ENCODE measurements at places on chromosomes 2 and 18. TPM values are rescaled to one million over a fixed set of nuclear protein-coding genes. Genes with fewer than 3 reads are reported as not detected.

The CFC1 gene
- total RNA-seq, result 0.62 TPM

The TEKT4 gene
- not detected for total RNA-seq

- no peak for DNase-seq
Observed at GRCh38 chr2:181859803-181860202, 31.7 kb upstream of the ITPRID2 start.

- DNase-seq, result no peak
Observed at GRCh38 chr2:145799595-145800108, 1279.7 kb upstream of the ZEB2 start.

GRCh38 chr18:59577386-59577655 is 119.9 kb downstream of the CCBE1 start:
- DNase-seq, result no peak

DNA sequence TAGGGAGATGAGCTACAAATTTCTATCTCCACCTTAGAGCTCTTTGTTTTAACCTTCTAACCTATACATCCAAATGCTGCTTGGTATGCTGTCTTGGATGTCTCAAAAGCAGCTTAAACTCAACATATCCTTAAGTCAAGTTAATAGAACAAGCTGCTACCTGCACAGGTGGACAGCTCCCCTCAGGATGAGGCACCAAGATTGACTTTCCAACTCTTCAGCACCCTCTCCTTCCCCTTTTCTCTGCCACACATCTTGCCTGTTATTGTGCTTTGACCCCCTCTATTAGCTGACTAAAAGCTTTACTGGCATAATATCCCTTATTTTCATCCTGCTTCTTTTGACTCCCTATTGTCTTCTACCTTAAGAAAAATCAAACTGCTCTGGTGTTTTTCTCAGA is 448.1 kb upstream of the MEX3C start:
- no peak for DNase-seq

Measured in uterus (tissue), 4 donors.